ENCODE measurements at places on chromosomes 7 and 10. TPM values are rescaled to one million over a fixed set of nuclear protein-coding genes. Genes with fewer than 3 reads are reported as not detected.

The CYP3A7 gene
- 0.12 TPM for total RNA-seq

The PNLIPRP1 gene
- total RNA-seq, result not detected

The PDE6C gene
- not detected for total RNA-seq

The ITPRID1 gene
- not detected for total RNA-seq

The PRSS1 gene
- 0.87 TPM for total RNA-seq

The SFTPA1 gene
- total RNA-seq, result not detected

The ATRNL1 gene
- total RNA-seq, result 11.7 TPM

The LDB3 gene
- not detected for total RNA-seq

The RNF32 gene
- total RNA-seq, result 0.36 TPM

The PSD gene
- total RNA-seq, result 0.43 TPM

The OIT3 gene
- not detected for total RNA-seq

The MINDY3 gene
- 20.5 TPM for total RNA-seq

The COBL gene
- total RNA-seq, result 6.6 TPM

The FAM25C gene
- total RNA-seq, result not detected

The AKR1E2 gene
- 2.2 TPM for total RNA-seq

The FGF8 gene
- total RNA-seq, result not detected

The ST8SIA6 gene
- total RNA-seq, result 0.23 TPM

The APBB1IP gene
- 1.6 TPM for total RNA-seq

The BHLHA15 gene
- total RNA-seq, result 1.8 TPM

The CBX3 gene
- total RNA-seq, result 151 TPM

The GPRIN2 gene
- total RNA-seq, result 9.1 TPM

The GRM3 gene
- total RNA-seq, result not detected

The CYP2C19 gene
- not detected for total RNA-seq

The NUTM2A gene
- 0.69 TPM for total RNA-seq

The PIP gene
- not detected for total RNA-seq

The CLDN4 gene
- total RNA-seq, result 277 TPM

The ANKRD30A gene
- total RNA-seq, result not detected

The HKDC1 gene
- total RNA-seq, result 42.0 TPM

The MALRD1 gene
- 0.06 TPM for total RNA-seq

The TPST1 gene
- total RNA-seq, result 18.7 TPM

The EIF5AL1 gene
- 0.43 TPM for total RNA-seq

The NPC1L1 gene
- 0.23 TPM for total RNA-seq

The MINPP1 gene
- 29.9 TPM for total RNA-seq

The CHST3 gene
- 29.7 TPM for total RNA-seq

The NKX1-2 gene
- not detected for total RNA-seq

The MICU1 gene
- total RNA-seq, result 31.3 TPM

The FOXP2 gene
- 0.06 TPM for total RNA-seq

The GIMAP4 gene
- not detected for total RNA-seq

The DYNC1I1 gene
- total RNA-seq, result 0.06 TPM

The RBP4 gene
- total RNA-seq, result 2.7 TPM

The SLF2 gene
- total RNA-seq, result 22.0 TPM

The ITGB8 gene
- 121 TPM for total RNA-seq
